ENCODE measurements at places on chromosomes 4 and X. TPM values are rescaled to one million over a fixed set of nuclear protein-coding genes. Genes with fewer than 3 reads are reported as not detected.

The SPOCK3 gene
- not detected for total RNA-seq

The SSX2B gene
- total RNA-seq = not detected

DNA sequence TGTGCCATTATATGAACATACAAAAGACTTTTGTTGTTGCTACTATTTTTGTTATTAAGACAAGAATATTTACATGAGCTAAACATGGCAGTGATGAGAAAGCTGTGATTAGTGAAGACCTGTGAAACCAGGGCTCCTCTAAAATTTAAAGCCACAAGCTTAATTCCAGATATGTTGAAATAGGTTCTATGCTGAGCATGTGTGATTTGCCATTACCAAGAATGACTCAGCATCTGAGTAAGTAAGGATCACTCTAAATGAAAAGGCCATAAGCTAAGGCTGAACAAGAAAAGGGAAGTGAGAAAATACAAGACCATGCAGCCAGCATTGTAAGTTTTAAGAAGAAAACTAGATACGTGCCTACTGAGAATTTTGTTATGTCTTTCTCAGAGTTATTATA, 75.9 kb upstream of the CAMK2D start:
- no peaks in the 10 kb centered on the region for H3K27me3 ChIP-seq
- H3K27ac ChIP-seq = peak overlapping the region; percentile 64
- no peaks in the 10 kb centered on the region for H3K36me3 ChIP-seq
- H3K4me3 ChIP-seq = no peak overlapping the region

- no peak overlapping the region for H3K4me3 ChIP-seq
- no peak overlapping the region for H3K27ac ChIP-seq
- no peaks in the 10 kb centered on the region for H3K36me3 ChIP-seq
Observed at GRCh38 chrX:81412428-81412827, 210.5 kb downstream of the SH3BGRL start.

DNA sequence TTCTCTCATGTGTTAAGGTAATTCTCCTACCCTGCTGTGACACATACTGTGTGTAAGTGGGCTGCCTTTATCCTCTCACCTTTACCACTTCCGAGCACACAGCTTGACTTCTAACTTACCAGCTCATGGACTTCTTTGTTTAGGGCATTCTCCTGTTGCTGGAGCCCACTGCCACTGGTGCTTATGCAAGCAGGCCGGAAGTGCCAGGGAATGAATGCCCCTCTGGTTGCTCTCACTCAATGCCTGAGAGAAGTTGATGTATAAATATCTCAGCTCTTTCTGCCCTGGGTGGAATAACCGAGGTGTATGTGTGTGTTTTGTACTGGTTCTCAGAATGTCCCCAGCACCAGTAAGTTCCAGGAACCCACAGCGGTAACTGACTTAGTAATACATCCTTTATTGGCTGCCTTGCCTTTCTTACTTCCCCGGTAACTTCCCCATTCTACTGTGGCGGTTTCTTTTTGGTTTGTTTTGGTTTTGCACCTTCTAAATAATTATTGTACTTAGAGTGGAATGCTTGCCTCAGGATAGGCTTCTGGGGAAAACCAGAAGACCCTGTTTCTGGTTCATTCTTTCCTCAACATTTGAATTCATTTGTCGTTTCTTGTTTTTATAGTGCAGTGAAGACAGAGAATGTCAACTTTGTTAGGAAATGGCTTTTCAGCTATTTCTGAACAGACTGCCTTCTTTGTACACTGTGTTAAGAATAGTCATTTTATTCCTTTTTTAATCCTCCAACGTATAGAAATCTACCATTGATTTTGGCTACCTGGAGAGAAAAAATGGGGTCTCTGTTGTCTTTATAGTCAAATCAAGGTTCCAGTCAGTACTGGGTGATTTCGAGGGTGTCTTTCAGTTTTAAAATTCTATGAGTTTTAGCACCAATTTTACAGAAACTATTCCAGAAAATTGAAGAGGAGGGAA, 45.4 kb downstream of the CXorf58 start:
- peak overlapping the region; percentile 72 for H3K4me3 ChIP-seq
- peaks cover 12% of the 10 kb centered on the region for H3K4me1 ChIP-seq
- no peaks in the 10 kb centered on the region for H3K27me3 ChIP-seq
- DNase-seq = peak; percentile 13
- peak overlapping the region; percentile 90 for H3K27ac ChIP-seq
- no peaks in the 10 kb centered on the region for H3K36me3 ChIP-seq

All from activated B cell treated with CpG ODN at 0.5 μM for 24 hours (primary cell).